ENCODE measurements at places on chromosomes 7 and 10.
A peak's percentile ranks its signal among the peaks of the same experiment; 100 is the strongest.

DNA sequence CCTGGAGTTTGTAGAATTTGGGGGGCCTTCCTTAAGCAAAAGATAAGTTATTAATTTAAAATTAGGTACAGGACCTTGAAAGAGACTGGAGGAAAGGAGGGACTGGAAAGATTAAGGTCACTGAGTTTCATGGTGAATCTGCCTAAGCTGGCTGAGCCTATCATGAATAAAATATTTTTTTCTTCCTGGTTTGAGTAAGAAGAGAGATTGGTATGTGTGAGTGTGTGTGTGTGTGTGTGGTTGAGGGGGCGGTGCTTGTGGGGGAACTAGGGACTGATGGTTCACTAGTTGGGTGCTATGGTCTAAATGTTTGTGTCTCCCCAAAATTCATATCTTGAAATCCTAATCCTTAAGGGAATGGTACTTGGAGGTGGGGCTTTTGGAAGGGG is 142.5 kb upstream of the PRKCQ start:
- no peak for DNase-seq

DNA sequence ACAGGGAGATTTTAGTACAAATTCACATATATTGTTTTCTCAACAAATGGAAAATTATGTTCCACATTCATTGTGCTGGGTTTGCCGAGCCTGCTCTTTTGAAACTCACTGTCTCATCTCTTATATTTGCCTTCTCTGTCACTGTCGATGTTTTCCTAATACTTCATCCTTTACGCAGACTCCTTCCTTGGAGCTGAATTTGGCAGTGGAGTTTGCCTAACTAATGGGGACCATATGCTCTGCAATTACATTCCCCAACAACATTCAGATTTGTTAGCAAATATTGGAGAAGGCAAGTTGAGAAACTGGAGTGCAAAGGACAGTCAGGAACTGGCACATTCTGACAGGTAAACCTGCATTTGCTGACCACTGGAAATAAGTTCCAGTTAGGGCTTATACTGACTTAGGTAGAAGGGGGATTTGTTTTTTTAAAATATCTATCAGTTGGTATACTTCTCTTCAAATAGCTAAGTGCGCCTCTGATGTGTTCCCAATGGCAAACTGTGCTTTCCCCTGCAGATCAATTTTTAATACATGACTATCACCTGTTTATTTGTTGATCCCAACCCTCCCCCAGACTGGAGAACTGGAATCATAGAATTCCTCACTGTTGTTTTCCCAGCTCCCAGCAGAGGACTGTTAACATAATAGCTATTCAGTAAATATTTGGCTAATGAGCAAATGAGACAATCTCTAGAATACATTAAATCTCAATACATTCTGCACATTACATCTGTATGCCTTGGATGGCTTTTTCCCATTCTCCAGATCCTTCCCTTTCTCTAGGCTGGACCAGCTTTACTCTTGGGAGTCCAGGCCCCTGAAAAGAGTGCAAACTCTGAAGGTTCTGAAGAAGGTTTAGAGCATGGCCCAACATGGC is 769.3 kb downstream of the KCNMA1 start:
- DNase-seq: no peak

GRCh38 chr7:38940774-38941173 is 31.8 kb upstream of the VPS41 start:
- no peak for DNase-seq

DNA sequence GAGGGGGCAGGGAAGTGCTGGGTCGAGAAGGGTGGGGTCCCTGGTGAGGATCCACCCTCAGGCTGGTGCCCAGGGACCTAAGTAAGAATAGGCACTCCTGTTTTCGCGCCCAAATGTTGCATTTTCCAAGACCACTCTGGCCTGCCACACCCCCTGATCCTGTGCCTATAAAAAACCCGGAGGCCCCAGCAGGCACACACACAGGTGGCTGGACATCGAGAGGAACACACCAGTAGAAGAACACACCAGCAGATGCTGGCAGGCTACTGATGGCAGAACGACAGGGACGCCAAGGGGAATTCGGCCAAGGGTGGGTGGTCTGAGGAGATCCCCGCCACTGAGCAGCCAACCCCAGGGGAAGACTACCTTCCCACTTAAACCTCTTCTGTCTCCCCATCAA is 633.9 kb upstream of the POT1 start:
- DNase-seq: no peak

GRCh38 chr7:74289659-74290552 is 699 bp downstream of the CLIP2 start:
- DNase-seq: peak; percentile 22

DNA sequence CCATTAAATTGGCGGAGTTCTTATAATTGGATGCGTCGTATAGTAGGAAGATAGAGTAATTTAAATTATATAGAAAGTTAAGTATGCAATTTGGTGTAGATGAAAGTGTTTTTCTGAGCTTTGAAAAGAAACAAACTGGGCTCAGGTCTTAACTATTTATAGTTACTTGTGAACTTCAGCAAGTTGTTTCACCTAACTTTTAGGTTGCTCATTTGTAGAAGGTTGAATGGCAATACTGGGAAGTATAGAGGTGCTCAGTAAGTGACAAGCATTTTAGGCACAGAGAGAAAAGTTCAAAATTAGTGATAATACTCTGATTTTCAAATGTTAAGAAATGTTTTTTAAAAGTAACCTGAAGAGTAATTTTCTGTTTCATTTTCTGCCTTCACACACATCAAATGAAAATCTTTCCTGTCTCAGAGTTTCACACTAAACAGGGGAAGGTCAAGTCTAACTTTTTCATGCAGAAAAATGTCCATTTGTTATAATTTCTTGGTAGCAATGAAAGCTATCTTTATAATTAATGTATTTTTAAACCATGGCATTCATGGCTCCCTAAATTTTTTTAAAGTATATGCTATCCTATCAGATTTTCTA is 146.5 kb downstream of the PHF14 start:
- no peak for DNase-seq

- DNase-seq: no peak
These were observed 637.4 kb downstream of the GALNT17 start for GRCh38 chr7:71769326-71769725.

DNA sequence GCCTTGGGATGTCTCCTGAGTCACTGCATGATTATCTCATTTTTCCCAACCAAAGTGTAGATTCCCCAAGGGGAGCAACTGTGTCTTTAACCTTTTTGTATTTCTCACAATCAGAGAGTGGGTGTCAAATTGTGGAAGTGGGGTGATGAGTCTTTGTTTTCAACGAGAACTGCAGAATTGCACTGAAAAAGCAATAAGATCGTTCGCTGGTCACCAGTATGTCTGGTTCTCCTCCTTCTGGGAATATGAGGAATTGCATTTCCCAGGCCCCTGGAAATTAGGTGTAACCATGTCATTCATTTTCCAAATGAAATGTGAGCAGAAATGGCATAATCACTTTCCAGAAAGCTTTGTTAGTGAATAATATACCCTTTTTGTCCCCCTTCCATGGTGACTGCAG is 326.9 kb downstream of the GPAM start:
- DNase-seq: no peak

- peak; percentile 65 for DNase-seq
These were observed 118.1 kb upstream of the LYZL2 start for GRCh38 chr10:30747633-30748032.

DNA sequence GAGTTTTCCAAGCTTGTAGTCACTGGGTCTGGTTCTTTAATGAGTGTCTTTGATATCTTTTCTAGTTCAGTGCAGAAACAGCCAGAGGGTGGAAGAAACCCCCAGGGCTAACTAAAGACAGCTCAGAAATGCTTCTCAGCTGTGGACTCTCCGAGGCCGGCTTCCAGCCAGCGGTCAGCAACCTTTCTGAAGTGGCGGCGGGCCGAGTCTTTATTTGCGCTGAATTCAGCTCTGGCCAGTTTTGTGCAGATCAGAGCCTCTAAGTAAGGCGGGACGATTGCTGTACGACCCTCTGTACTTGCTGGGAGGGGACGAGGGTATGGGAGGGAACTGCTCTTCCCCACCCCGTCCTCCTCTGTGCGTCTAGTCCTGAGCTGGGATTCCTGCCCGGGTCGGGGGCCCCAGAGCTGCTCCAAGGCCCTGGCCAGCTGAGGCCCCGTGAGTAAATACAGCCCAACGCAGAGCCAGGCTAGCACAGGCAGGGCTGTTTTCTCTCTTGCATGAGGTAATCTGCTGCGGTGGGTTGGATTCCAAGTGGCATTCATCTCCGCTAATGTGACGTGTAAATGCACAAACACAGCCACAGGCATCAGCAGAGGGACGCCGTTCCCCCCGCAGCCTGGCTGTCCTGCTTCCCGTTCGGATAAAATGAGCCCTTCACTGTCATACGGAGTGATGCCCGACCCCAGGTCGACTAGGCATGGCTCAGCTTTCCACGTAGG is 159.8 kb downstream of the PIP4K2A start:
- DNase-seq: no peak

DNA sequence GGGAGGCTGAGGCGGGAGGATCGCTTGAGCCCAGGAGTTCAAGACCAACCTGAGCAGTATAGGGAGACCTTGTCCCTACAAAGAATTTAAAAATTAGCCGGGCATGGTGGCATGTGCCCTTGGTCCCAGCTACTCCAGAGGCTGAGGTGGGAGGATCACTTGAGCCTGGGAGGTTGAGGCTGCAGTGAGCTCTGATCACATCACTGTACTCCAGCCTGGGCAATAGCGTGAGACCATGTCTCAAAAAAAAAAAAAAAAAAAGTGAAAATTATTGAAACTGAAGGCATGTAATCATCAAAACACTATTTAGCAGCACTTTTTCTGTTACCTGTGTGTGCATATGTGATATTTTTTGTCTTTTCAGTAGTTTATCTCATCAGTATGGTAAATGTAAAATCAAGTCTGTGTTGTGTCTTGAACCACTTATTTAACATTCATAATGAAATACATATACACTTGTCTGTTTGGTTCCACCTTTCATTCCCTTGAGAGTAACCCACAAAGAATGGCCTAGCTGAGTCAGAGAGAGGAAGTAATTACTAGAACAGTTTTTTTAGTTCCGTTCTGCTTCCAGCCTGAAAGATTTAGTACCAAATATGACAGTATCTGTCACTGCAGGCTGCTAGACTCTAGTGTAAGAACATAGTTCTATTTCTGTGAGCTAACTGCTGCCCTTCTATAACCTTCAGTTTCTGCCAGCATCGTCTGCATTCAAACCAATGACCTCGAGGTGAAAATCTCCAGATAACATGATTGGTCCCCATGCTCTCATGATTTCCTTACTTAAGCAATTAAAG is 68.6 kb downstream of the MMRN2 start:
- DNase-seq: no peak

GRCh38 chr7:2796358-2797352 is 47.5 kb downstream of the GNA12 start:
- no peak for DNase-seq

GRCh38 chr10:25174461-25175230 is at the start of gene GPR158:
Gene GPR158 (plus strand): TSS chr10:25175001. CDS start chr10:25175421, 420 bp downstream.
- peak; percentile 58 for DNase-seq

DNA sequence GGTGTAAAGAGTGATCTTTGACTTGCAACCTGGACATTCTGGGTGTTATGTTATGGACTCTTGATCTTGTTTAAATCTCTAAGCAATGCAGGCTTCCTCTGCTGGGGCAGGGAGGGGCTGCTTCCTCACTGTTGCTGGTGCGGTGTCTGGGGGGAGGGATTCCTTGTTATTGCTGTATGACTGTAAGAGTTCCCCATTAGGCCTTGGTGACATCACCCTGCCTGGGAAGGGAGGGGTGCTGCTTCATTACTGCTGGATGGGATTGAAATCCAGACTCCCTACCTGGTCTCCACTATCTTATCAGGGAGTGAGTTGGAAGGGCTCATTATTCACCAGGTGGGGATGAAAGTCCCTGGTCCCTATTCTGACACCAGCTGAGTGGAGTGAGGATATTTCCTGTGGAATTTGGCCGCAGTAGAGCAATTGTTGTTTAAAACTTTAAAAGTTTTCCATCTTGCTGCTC is 8.8 kb downstream of the OGDH start:
- no peak for DNase-seq

GRCh38 chr7:150944066-150945042 is 33.8 kb downstream of the KCNH2 start:
- DNase-seq: no peak
